Esophagus muscularis mucosa (tissue), 4 donors: ENCODE measurements at places on chromosomes 7 and 10. TPM values are rescaled to one million over a fixed set of nuclear protein-coding genes. Genes with fewer than 3 reads are reported as not detected.

Gene CCDC172
- not detected for total RNA-seq

GRCh38 chr7:77662869-77663268, 33.4 kb upstream of the RSBN1L start:
- DNase-seq = no peak

DNA sequence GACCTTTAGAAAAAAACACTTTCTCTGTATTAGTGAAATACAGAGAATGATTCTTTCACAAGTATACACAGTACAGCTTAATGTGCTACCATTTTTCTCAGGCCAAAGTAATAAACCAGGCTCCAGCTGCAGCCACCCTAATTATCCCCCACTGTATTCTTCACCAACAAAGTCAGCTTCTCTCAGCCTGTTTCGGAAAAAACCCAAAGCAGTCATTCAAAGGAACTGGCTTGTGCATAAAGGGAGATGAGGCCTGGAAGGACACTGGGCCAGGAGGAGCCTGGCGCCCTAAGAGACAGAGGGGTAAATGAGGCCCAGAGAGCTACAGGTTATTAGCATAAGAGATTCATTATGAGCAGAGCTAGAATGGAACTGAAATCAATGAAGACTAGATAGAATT, 9.2 kb downstream of the USP54 start:
- DNase-seq = no peak

DNA sequence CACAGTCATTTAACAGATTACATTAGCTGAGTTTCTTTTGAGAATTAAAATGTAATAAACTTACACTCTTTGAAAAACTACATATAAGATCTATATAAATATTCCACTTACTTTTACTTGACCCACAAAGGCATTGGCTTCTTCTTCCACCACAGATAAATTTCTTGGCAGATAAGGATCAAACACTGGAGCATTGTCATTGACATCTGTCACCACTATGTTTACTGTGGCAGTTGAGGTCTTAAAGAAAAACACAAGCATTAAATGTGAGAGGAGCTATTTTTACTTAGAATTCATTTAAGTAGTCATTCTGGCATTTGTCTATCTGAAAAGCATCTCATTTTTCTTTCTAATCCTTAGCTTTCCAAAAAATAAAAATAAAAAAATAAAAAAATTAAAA, 734.4 kb downstream of the PCDH15 start:
- no peak for DNase-seq
